Amygdala (tissue), 56 donors: ENCODE measurements at places on chromosomes 11 and 22.

DNA sequence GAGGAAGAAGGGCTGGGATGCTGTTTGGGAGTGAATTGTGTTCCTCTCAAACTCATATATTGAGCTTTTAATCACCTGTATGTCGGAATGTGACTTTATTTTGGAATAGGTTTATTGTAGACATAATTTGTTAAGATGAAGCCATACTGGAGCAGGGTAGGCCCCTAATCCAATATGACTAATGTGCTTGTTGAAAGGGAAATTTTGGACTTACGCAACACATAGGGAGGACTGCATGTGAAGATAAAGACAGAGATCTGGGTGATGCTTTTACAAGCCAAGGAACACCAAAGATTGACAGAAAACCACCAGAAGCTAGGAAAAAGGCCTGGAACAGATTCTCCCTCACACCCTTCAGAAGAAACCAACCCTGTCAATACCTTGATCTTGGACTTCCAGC lies 43.2 kb upstream of the OVCH2 start:
- no peak for DNase-seq

DNA sequence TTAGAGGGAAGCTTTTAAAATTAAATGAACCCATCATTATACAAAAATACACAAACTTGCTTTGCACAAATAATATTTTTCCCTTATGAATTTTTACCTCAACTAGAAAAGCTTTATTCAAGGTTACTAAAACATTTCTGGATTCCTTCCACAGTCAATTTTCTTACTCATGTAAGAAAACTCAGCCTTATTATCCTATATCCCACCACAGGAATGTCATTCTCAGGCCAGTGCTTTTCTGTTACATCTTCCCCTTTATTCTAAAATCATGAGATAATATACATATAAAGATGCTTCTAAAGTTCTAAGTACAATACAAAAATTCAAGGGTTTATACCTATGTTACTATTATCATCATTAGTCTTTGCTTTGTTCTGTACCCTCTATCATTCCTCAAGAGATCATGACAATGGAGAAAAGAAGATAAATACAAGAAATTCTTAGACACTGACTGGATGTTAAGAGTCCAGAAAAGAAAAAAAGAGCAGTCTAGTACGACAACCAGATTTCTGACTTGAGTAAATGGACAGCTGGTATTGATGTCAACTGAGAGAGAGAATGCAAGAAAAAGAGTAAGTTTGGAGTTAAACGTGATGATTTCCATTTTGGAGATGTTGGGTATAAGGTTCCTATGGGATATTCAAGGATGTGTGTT lies 60.3 kb downstream of the MTMR2 start:
- no peak for DNase-seq

DNA sequence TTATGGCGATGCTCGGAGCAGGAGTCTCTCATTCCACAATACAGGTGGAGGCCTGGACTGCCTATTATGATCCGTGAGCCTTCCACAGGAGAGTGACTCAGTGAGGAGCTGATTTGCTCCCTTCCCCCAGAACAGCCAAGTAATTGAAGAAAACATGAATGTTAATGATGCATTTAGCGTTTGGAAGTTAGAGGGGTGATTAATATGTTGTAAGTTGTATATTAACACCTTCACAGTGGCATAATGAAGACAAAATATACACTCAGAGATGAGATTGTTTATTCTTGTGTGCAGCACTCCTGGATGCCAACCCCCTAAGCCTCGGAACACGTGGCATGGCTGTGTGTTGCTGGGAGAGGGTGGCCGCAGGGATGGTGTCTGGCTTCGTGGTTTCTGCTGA lies 98.6 kb downstream of the GRIK4 start:
- no peak for DNase-seq

DNA sequence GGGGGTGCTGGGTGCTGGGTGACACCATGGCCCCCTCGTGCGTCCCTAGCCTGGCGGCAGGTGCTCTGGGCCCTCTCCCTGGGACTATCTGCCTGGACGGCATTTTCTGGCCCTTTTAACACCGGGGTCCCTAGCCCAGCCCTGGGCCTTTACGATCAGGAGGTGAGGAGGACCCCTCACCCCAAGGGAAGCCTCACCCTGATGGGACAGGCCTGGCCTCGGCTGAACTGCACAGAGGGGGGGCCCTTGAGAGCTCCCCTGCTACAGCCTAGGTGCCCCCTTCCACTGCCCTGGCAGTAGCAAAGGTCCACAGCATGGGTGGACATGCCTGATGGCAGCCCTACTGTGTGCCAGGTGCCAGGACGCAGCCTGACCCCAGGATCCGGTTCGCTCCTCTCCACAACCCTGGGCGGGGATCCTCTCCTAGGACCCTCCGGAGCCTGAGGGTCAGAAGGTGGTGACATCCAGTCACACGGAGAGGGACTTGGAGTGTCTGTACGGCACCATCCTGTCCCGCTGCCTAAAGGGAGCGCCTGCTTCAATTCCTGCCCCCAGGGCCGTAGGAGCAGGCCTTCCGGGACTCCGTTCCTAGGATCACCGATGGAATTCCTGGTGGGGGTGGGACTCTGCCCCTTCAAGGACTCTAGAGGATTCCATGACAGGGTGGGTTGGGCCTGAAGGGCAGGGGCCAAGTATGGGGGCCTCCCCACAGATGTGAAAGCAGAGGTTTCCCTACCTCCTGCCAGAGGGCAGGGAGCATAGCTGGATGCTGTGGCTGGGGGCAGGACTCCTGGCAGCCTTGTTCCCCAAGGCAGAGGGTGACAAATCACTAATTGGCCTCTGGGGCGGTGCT lies 33.0 kb upstream of the TH start:
- DNase-seq: no peak

GRCh38 chr11:69655479-69656428 lies 14.8 kb downstream of the CCND1 start:
- DNase-seq: no peak
